Panc1 (cell line): ENCODE measurements at places on chromosomes 16 and 17. TPM values are rescaled to one million over a fixed set of nuclear protein-coding genes. Genes with fewer than 3 reads are reported as not detected.

DNA sequence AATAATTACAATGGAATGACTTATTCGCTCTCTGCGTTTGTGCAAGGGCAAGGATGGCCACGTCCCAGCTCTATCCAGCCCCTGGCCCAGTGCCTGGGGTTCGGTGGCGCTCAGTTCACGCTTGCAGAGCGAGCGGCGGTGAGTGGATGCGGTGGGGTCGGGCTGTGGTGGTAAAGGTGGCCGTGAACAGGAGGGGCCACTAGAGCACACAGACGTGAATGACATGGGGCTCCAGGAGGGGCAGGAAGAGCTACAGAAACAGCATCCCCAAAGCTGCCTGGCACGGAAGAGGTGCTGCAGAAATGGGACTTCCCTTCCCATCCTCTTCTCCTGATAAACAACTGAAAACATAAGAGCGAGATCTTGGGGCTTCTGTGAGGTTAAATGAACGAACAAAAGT is 28.4 kb downstream of the IRF8 start:
- no peak overlapping the region for H3K4me3 ChIP-seq
- no peak overlapping the region for H3K27ac ChIP-seq
- H3K4me1 ChIP-seq = no peaks in the 10 kb centered on the region
- DNase-seq = no peak
- no peaks in the 10 kb centered on the region for H3K36me3 ChIP-seq

- H3K4me1 ChIP-seq = no peaks in the 10 kb centered on the region
- DNase-seq = peak; percentile 35
- no peak overlapping the region for H3K27ac ChIP-seq
- H3K27me3 ChIP-seq = no peaks in the 10 kb centered on the region
Observed at GRCh38 chr17:20992987-20993862, 49.6 kb downstream of the USP22 start.

GRCh38 chr16:11149011-11149616 is 106.9 kb downstream of the SOCS1 start:
- no peak overlapping the region for H3K27ac ChIP-seq
- DNase-seq = no peak
- no peaks in the 10 kb centered on the region for H3K4me1 ChIP-seq
- no peak overlapping the region for H3K4me3 ChIP-seq
- H3K36me3 ChIP-seq = no peaks in the 10 kb centered on the region
- H3K27me3 ChIP-seq = no peaks in the 10 kb centered on the region

- no peak for DNase-seq
- no peaks in the 10 kb centered on the region for H3K36me3 ChIP-seq
- no peak overlapping the region for H3K4me3 ChIP-seq
Observed at GRCh38 chr17:38715216-38715943, 10.3 kb downstream of the MLLT6 start.

DNA sequence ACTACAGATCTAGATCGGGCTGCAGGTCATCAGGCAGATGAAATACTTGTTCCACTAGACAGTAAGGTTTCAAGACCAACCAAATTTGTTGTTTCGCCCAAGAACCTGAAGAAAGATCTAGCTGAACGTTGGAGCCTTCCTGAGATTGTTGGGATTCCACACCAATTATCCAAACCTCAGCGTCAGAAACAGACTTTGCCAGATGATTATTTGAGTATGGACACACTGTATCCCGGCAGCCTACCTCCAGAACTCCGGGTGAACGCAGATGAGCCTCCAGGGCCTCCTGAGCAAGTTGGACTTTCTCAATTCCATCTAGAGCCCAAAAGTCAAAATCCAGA is 14.4 kb downstream of the LRRC37B start:
- H3K4me3 ChIP-seq = no peak overlapping the region
- no peaks in the 10 kb centered on the region for H3K4me1 ChIP-seq
- DNase-seq = no peak
- no peaks in the 10 kb centered on the region for H3K27me3 ChIP-seq

DNA sequence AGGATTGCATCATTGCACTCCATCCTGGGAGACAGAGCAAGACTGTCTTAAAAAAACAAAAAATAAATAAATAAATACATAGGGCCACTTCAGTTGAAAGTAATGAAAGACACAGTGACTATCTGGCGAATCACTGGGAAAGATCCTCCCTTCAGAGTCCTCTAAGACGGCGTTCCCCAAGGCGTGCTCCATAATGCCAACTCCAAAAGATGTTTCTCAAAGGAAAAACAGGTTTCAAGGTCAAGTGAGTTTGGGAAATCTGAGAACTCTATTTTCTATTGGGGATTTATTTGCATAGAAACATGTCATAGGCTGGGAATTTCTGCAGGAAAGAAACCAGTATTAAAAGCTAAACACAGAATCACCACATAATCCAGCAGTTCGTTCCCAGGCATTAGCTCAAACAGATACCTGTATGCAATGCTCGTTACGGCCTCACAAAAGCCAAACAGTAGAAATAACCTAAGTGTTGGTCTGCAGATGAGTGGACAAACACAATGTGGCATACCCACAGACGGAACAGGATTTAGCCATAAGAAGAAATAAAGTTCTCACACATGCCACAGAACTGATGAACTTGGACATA is 7.9 kb downstream of the KLHDC4 start:
- H3K27me3 ChIP-seq = no peaks in the 10 kb centered on the region
- H3K27ac ChIP-seq = no peak overlapping the region
- peaks cover 4% of the 10 kb centered on the region; the same call in 1 of the 2 replicates for H3K36me3 ChIP-seq
- DNase-seq = no peak

DNA sequence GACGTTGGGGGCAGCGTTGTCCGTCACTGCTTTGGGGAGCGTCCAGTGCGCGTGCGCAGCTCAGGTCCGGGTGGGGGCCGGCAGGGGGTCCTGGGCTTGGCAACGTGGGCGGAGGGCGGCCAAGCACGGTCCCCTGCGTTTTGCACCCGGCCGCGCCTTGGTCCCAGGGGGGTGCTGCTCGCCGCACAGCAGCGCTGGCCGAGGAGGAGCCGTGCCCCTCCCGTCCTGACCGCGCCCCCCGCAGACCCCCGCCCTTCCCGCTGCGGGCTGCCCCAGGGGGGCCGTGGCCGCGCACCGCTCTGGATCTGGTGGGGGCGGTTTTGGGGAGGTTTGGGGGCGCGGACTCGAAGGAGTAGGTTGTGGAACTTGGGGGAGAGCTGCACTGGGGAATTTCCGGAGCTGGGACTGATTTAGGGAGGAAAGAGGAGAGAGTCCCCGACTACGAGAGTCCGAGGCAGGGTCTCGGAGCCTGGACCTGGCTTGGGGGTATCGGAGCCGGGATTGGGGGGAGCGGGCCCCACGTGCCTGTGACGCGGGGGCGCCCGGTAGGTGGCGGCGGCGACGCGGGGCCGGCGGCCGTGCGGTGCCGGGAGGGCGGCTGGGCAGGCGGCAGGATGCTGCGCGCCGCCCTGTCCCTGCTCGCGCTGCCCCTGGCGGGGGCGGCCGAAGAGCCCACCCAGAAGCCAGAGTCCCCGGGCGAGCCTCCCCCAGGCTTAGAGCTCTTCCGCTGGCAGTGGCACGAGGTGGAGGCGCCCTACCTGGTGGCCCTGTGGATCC is at the start of gene SLC9A5:
TSS of gene SLC9A5 (plus strand) at position 579 of the 777 bp plus-strand sequence. CDS start at position 615, 36 bp downstream.
- H3K27me3 ChIP-seq = no peaks in the 10 kb centered on the region
- no peaks in the 10 kb centered on the region; the same call in 1 of the 2 replicates for H3K36me3 ChIP-seq
- H3K27ac ChIP-seq = no peak within 1 kb of the TSS
- H3K4me3 ChIP-seq = peak within 1 kb of the TSS; percentile 64

DNA sequence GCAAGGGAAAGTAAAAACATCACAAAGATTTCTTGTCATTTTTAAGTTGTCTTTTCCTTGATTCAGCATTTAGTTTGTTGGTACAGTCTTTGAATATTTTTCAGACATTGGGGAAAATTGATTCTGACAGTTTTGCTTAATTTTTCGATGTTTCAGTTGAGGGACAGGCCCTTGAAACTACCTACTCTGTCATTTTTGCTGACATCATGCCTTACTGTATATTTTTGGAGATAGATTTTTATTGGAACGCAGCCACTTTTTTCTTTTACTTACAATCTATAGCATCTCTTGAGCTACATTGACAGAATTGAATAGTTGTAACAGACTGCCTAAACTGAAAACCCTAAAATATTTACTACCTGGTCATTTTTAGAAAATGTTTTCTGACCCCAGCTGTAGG is 297.1 kb upstream of the KIF2B start:
- H3K4me3 ChIP-seq = no peak overlapping the region
- no peaks in the 10 kb centered on the region for H3K4me1 ChIP-seq
- no peaks in the 10 kb centered on the region for H3K36me3 ChIP-seq
- H3K27ac ChIP-seq = no peak overlapping the region
- no peak for DNase-seq
- H3K27me3 ChIP-seq = no peaks in the 10 kb centered on the region

- H3K4me1 ChIP-seq = no peaks in the 10 kb centered on the region
- DNase-seq = no peak
- H3K4me3 ChIP-seq = no peak overlapping the region
- H3K36me3 ChIP-seq = no peaks in the 10 kb centered on the region
- no peak overlapping the region for H3K27ac ChIP-seq
- H3K27me3 ChIP-seq = no peaks in the 10 kb centered on the region; the same call in 1 of the 2 replicates
Observed at GRCh38 chr16:5882087-5882640, 784.6 kb upstream of the EEF2KMT start.

DNA sequence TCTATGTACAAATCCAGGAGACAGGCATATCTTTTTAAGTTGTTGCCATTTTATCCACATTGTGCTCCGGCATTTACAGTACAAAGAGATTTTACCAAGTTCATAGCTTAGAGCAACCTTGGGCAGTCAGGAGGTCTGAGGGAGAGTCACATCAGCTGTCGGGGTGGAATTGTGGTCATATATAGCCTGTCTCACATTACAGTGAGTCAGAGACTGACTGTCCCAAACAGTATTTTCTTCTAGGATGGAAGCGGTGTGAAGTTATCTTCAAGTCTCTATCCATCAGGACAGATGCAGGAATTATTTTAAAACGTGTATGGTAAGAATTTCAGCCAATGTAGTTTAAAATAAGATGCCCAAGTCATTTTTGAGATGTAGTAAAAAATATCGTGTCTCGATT is 53.0 kb downstream of the GPRC5B start:
- no peaks in the 10 kb centered on the region for H3K27me3 ChIP-seq
- H3K27ac ChIP-seq = no peak overlapping the region
- H3K36me3 ChIP-seq = no peaks in the 10 kb centered on the region
- peak; percentile 42 for DNase-seq
- no peaks in the 10 kb centered on the region for H3K4me1 ChIP-seq

GRCh38 chr17:16275024-16275423 is 58.0 kb downstream of the PIGL start:
- no peaks in the 10 kb centered on the region for H3K36me3 ChIP-seq
- no peak overlapping the region for H3K4me3 ChIP-seq

GRCh38 chr17:63966646-63967264 is 6.0 kb downstream of the SCN4A start:
- H3K4me1 ChIP-seq = no peaks in the 10 kb centered on the region
- H3K36me3 ChIP-seq = no peaks in the 10 kb centered on the region
- H3K4me3 ChIP-seq = no peak overlapping the region
- no peaks in the 10 kb centered on the region for H3K27me3 ChIP-seq

DNA sequence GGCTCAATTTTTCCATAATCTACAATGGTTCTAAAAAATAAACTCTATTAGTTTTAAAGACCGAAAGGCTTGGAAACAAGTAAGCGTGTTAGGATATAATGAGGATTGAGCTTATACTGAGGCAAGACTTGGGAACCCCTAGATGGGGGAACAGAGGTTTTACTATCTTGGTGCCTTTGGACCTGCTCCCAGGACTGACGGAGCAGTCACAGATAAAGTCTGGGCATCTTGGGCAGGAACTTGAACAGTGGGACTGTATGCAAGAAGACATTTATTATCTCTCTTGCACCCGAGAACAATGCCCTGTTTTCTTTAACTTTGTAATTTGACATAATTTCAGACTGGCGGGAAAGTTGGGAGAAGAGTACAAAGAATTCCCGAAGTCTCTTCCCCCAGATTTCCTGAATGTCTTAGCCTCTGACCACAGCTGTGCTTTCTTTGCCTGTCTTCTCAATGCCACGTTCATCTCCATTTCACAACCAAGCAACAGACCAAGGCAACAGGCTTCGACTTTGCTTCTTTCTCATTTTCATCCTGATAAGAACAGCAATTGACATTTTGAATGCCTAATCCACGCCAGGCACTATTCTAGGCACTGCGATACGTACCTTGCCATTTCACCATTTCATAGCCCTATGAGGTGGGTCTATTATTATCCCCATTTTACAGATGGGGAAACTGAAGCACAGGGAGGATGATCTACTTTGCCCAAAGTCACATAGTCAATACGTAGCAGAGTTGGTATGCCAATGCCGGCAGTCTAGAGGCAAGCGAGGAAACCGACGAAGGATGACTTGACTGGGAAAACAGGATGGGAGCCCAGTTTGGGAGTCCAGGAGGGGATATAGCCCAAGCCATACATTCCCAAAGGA is 3.0 kb upstream of the IL4R start:
- no peak overlapping the region for H3K4me3 ChIP-seq
- no peaks in the 10 kb centered on the region; the same call in 1 of the 2 replicates for H3K36me3 ChIP-seq
- no peak overlapping the region for H3K27ac ChIP-seq
- no peaks in the 10 kb centered on the region for H3K27me3 ChIP-seq

GRCh38 chr17:43338886-43339516 is 59.8 kb upstream of the ARL4D start:
- DNase-seq = no peak
- peaks cover 7% of the 10 kb centered on the region for H3K4me1 ChIP-seq

- H3K4me3 ChIP-seq = no peak overlapping the region
- no peak for DNase-seq
- no peaks in the 10 kb centered on the region for H3K36me3 ChIP-seq
Observed at GRCh38 chr17:13550291-13550690, 51.4 kb downstream of the HS3ST3A1 start.

DNA sequence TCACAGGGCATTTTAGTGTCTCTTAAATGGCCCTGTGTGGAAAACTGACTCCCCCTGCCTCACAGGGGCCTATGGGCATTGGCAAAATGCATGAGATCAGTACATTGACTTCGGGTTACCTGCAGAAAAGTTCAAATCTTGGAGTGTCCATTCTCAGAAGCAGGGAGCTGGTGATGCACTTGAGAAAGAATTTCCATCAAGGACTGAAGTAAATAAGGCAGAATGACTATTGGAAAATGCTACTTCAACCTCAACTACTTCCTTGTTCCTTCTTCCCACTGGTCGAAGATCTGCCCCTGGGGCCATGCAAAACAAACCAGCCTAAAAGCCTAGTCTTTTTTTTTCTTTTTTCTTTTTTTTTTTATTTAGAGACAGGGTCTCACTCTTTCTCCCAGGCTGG is 13.8 kb upstream of the GSDMA start:
- DNase-seq = no peak
- no peak overlapping the region for H3K27ac ChIP-seq
- no peaks in the 10 kb centered on the region for H3K27me3 ChIP-seq
- H3K4me3 ChIP-seq = no peak overlapping the region

DNA sequence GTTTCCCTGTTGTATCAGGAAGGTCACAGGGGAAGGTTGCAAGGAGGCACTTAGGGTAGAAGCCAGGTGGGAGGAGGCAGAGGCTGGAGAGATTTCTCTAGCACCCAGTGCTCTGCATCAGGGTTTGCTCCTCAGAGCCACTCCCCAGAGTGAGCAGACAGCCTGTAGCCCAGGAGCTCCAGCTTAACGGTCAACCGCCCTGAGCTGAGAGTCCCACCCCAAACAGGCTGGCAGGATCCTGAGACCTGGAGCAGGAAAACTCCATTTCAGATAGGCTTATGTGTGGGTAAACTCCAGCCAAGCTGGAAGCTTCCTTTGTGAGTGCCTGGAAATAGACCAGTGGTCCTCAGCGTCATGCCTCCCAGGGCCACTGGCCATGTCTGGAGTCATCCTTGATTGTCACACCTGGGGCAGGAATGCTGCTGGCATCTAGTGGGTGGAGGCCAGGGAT is 37.9 kb downstream of the MPRIP start:
- H3K4me3 ChIP-seq = no peak overlapping the region
- H3K4me1 ChIP-seq = no peaks in the 10 kb centered on the region
- H3K36me3 ChIP-seq = no peaks in the 10 kb centered on the region; the same call in 1 of the 2 replicates

The HOXB8 gene
- total RNA-seq = 45.9 TPM

The CRYBA1 gene
- total RNA-seq = not detected

The GRAPL gene
- 0.31 TPM for total RNA-seq

The ACSM5 gene
- 0.21 TPM for total RNA-seq

The EVPL gene
- total RNA-seq = 36.4 TPM

The ACD gene
- total RNA-seq = 34.9 TPM

The MPHOSPH6 gene
- total RNA-seq = 36.7 TPM

The FOXC2 gene
- total RNA-seq = 14.9 TPM

The AHSP gene
- total RNA-seq = not detected

The NFATC3 gene
- total RNA-seq = 24.8 TPM
